Activated CD4-positive, alpha-beta T cell treated with anti-CD3 and anti-CD28 coated beads, Interleukin-2, amount 10 ng/mL, durations not matched to agents 24 days and 14 days (primary cell): ENCODE measurements at places on chromosomes 5 and 9. TPM values are rescaled to one million over a fixed set of nuclear protein-coding genes. Genes with fewer than 3 reads are reported as not detected.

Gene SV2C
- not detected in 2 replicates for total RNA-seq

- no peak for DNase-seq
These were observed 957.8 kb upstream of the TYRP1 start for GRCh38 chr9:11735391-11735790.

GRCh38 chr9:135355521-135356011, 124.0 kb upstream of the PPP1R26 start:
- DNase-seq: no peak
- no peak overlapping the region for H3K27ac ChIP-seq
- peaks cover 10% of the 10 kb centered on the region for H3K4me1 ChIP-seq
- no peak overlapping the region for H3K4me3 ChIP-seq

- no peak for DNase-seq
- no peaks in the 10 kb centered on the region for H3K36me3 ChIP-seq
These were observed 52.4 kb upstream of the HMHB1 start for GRCh38 chr5:143759396-143760130.

Gene MSX2
- total RNA-seq: not detected in 2 replicates

Gene C9orf153
- 0.33 and 0.45 TPM in 2 replicates for total RNA-seq

- peak; percentile 26 for DNase-seq
- no peaks in the 10 kb centered on the region for H3K27me3 ChIP-seq
- H3K4me1 ChIP-seq: no peaks in the 10 kb centered on the region
- no peak overlapping the region for H3K4me3 ChIP-seq
These were observed 34.2 kb upstream of the TRPC7 start for GRCh38 chr5:136399527-136399926.

Gene MEIKIN
- total RNA-seq: not detected in 2 replicates

Gene RANBP17
- total RNA-seq: not detected in 2 replicates

Gene POU5F2
- total RNA-seq: 1.1 TPM in 2 replicates

DNA sequence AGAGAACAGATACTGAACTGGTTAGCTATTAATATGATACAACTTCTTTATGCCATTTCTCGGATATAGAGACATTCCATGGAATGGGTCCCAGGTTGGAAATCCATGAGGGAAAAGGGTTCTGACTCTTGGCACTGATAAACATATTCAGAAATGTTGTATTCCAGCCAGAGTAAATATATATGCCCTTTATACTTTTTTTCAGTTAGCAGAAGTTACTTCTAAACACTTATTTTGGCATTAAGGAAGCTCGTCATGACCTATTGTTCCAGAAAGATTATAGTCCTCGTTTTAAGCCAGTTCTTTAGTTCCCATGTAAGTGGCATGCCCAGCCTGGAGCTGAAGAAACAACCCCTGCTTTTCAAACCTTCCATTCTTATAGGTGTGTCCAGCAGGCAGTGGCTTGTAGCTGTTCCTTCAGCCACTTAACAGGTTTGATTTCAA, 181.6 kb downstream of the CD180 start:
- H3K4me1 ChIP-seq: peaks cover 35% of the 10 kb centered on the region
- peaks cover 18% of the 10 kb centered on the region for H3K36me3 ChIP-seq
- no peak overlapping the region for H3K4me3 ChIP-seq
- no peak overlapping the region for H3K27ac ChIP-seq

- peaks cover 8% of the 10 kb centered on the region for H3K27me3 ChIP-seq
- H3K4me3 ChIP-seq: no peak overlapping the region
- no peaks in the 10 kb centered on the region for H3K36me3 ChIP-seq
- H3K27ac ChIP-seq: no peak overlapping the region
- no peak for DNase-seq
These were observed 367.4 kb downstream of the EFNA5 start for GRCh38 chr5:107303171-107303968.

Gene ANKRD31
- 0.33 and 0.47 TPM in 2 replicates for total RNA-seq

DNA sequence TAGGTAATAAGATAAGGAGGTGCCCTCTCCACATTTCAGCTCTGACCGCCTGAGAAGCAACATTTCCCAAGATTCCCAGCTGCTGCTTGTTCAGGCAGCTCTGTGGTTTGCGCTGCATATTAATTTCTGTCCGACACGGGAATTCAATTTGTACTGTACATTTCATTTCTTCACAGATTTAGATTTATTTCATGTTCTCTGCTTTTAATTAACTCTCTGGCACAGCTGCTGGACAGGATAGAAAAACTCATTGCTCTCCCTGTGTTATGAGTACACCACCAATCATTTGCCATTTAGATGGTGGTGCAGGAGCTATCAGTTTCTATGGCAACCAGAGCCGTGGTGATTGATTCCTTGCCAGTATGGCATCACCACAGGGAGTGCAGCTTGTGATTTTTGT, 558.5 kb downstream of the DMRTA1 start:
- no peak for DNase-seq
- no peaks in the 10 kb centered on the region for H3K27me3 ChIP-seq
- H3K27ac ChIP-seq: no peak overlapping the region

DNA sequence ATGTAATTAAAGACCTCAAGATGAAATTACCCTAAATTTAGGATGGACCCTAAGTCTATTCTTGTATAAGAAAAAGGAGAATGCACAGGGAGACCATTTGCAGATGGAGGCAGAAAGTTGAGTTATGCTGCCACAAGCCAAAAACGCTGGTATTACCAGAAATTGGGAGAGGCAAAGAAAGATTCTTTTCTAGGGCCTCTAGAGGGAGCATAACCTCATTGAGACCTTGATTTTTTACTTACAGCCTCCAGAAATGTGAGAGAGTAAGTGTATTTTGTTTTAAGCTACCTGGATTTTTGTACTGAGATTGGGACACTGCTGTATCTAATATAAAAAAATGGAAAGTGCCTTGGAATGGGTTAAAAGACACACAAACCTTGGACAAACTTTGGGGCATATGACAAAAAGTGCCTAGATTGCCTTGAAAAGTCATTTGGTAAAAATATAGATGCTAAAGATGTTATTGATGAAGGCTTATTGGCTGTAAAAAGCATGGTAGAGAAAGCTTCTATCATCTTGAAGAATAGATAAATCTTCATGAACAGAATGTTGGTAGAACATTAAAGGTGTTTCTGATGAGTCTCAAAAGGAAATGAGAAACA, 174.7 kb upstream of the PRDM9 start:
- no peaks in the 10 kb centered on the region for H3K36me3 ChIP-seq
- no peak overlapping the region for H3K4me3 ChIP-seq
- no peaks in the 10 kb centered on the region for H3K27me3 ChIP-seq
- no peak overlapping the region for H3K27ac ChIP-seq

Gene SLIT3
- 0.75 and 1.1 TPM in 2 replicates for total RNA-seq

DNA sequence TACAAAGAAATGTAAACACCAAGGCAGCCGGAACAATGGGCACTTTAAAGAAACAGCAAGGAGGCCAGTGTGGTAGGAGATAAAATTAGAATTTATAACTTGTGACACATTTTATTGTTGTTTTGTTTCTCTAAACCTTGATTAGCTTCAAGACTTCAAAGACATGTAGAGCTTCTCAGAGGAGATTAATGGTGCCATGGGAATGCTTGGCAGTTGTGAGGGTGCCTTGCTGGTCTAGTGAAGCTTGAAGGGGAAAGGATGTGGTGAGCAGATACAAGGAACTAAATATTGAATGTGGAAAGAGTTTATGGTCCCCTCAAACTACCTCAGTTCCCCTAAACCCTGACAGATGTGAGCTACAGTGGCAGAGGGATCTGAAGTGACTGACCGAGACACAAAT, 322.4 kb upstream of the ADAMTS16 start:
- no peaks in the 10 kb centered on the region for H3K27me3 ChIP-seq
- no peaks in the 10 kb centered on the region for H3K36me3 ChIP-seq
- H3K27ac ChIP-seq: no peak overlapping the region
- no peak overlapping the region for H3K4me3 ChIP-seq
- no peaks in the 10 kb centered on the region for H3K4me1 ChIP-seq

Gene KCTD16
- not detected in 2 replicates for total RNA-seq

GRCh38 chr5:133269691-133270090, 217.9 kb downstream of the HSPA4 start:
- no peaks in the 10 kb centered on the region for H3K36me3 ChIP-seq
- peaks cover 5% of the 10 kb centered on the region for H3K27me3 ChIP-seq
- no peak overlapping the region for H3K4me3 ChIP-seq
- H3K27ac ChIP-seq: no peak overlapping the region
- DNase-seq: no peak

GRCh38 chr9:137488327-137488653, 29.2 kb upstream of the NSMF start:
- no peaks in the 10 kb centered on the region for H3K27me3 ChIP-seq
- no peaks in the 10 kb centered on the region for H3K36me3 ChIP-seq
- DNase-seq: no peak
- peaks cover 14% of the 10 kb centered on the region for H3K4me1 ChIP-seq

DNA sequence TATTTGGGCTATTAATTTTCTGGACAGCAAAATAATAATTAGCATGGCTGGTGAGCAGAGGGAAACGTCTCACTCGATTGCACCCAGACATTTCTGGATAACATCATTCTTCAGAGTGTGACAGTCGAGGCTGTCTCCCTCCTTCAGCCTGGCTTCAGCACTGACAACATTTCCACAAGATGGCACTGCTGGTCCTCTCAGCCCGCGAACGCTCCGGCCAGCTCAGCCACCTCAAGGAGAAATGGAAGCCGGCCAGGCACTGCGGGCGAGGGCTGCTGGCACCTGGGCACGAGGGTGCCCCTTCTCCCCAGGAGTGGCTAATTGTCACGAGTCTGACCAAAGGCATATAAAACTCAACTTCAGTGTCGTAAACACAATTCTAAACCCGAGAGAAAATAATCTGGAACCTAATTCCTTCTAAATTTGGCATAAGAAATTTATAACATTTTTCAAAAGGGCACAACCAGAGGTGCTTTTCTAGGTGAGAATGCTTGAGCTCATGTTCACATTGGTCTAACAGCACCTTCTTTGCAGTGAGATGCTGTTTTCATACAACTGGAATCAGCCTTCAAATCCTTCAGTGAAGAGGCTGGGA, 65.9 kb downstream of the DAP start:
- H3K4me3 ChIP-seq: no peak overlapping the region
- H3K4me1 ChIP-seq: peaks cover 11% of the 10 kb centered on the region
- peaks cover 1% of the 10 kb centered on the region for H3K36me3 ChIP-seq

DNA sequence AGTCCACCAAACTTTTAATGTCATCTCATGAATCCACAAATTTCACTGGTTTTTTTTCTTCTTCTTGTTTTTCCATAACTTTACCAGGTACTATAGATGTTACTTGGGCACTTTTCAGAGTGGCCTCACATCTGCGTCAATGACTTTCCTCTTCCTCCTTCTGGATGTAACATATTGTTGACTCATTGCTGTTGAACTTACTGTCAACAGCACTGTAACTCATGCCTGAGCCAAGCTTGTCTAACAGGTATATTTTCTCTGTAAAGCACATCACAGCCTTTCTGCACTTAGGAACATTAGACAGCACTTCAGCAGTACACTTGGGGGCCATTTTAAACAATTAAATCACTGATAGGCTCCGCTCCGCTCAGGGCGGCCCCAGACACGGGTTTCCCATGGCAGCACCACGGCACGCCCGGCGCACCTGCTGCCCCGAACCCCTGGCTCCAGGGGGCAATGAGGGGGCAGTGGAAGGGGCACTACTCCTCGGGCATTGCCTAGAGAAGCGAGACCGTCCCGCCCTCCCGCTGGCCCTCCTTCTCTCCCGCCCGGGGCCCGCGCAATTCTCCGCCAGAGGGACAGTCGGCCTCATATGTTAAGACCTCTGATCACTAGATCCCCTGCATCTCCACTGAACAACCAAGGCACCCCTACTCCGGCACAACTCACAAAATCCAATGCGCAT, 41.9 kb upstream of the SPATA31C2 start:
- no peak overlapping the region for H3K4me3 ChIP-seq
- DNase-seq: no peak
- no peaks in the 10 kb centered on the region for H3K36me3 ChIP-seq
- H3K27me3 ChIP-seq: peaks cover 39% of the 10 kb centered on the region

DNA sequence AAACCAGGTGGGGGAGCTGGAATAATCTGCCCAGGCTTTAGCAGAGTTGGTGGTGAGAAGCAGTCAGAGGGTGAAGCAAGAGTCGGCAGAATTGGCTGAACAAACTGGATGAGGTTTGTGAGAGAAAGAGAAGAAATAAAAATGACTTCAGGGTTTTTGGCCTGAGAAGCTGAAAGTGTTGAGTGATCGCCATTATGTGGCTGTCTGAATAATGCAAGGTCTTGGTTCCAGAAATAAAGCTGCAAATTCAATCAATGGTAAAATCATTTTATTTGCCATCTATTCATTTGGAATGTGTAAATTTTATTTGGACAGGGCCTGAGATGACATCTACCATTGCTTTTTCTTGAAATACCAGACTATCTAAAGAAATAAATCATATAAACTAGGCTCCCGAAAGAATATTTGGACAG, 50.4 kb upstream of the DAB2 start:
- H3K4me3 ChIP-seq: no peak overlapping the region
- peak; percentile 25 for DNase-seq
- no peaks in the 10 kb centered on the region for H3K36me3 ChIP-seq
